ENCODE measurements at places on chromosomes 4 and X.

DNA sequence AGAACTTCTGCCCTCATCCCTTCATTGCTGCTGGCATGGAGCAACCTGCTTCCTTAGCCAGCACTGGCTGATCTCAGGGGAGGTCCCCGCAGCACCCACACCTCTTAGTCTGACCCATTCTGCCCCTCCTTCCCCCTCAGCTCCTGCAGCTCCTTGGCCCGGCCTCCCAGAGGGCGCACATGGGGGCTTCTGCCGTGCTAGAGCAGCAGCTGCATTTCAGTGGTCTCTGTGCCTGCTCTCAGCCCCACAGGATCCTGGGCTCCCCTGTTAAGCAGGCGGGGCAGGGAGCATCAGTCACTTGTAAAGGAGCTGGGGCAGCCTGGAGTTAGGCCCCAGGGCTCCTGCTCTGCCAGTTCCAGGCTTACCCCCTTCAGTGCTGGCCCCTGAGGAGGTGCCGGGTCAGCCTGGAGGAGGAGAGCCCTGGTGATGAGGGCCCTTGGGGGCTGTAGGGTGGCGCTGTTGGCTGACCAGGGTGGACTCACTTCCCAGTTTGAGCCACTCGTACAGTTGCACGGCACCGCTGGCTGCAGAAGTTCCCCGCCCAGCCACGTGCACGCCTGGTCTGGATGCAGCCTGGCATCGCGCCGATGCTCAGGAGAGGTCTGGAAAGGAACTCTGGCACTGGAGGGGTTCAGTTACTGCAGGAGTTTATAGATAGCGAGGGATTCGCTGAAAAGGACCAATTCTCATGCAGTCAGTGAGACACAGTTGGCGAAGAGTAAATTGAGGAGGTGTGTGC, 85.1 kb upstream of the PSAPL1 start:
- DNase-seq = no peak

- no peak for DNase-seq
Observed at GRCh38 chr4:125316791-125317524, 2.2 kb downstream of the FAT4 start.

DNA sequence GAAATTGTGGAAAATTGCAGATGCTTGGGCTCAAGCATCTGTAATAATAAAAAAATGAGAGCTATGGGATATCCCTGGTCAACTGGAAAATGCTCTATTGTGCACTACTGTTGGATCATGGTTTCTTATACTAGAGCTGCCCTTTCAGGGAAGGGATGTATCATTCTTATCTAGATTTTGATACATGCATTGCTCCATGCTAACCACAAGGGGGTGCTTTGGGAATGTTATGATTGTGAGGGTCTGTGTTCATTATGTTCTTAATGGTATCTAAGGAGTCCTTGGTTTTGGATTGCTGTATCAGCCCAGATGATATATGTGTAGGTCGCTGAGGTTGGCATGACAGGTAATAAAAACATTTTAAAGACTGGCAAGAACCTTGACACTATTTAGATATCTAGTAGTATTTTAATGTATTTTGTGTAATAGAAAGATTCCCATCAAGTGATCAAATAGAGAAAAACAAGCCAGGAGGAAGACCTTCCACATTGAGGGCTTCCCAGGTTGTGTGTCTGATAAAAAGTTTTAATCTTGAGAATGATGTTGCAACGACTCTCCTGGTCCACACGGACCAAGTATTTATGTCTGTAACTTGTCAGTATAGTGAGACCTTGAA, 49.2 kb upstream of the TLR2 start:
- no peak for DNase-seq

DNA sequence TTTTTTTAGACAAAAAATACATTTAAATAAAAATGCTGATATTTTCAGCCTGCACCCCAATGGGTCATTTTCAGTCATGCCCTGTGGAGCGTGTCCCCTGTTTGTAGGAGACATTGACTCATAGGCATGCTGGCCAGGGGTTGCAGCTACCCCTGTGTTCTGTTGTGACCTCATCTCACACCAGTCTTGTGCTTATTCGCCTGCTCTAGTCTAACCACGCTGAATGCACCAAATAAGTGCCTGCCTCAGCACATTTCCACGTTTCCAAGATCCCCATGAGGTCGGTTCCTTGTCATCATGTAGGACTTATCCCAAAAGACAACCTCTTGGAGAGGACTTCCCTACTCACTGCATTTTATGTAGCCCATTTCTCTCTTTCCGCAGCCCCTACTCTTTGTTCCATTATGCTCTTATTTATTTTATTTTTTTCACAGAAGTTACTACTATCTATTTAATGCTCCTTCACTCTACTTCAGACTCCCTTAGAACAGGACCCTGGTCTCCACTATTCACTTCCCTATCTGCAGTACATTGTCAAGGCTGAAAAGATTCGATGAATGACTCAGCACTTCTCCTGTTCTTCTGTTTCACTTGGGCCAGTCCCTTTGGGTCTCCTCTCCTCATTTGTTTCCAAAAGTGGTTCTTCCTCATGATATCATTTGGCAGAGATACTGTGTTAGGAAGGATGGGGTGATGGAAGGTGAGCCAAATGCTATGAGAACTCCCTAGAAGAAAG, 109.7 kb downstream of the MSL3 start:
- DNase-seq = no peak

DNA sequence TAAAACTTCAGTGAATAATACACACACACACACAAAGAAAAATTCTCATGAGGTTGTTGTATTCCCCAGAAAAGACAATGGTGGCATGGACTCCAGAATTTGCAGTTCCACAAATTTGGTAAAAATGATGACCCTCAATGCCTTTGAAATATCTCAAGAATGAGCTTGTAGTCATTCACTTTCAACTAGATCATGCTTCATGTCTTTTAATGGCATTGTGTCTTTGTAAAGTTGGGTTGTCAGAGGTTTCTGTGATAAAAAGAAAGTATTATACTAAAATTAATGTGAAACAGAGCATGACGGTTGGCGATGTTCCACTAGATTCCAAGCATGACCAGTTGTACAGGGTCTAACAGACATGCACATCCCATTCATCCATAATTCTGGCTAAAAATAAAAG, 685.0 kb upstream of the FRG1 start:
- no peak for DNase-seq

- DNase-seq = peak; percentile 8
Observed at GRCh38 chrX:151543706-151544105, 19.8 kb upstream of the PASD1 start.

DNA sequence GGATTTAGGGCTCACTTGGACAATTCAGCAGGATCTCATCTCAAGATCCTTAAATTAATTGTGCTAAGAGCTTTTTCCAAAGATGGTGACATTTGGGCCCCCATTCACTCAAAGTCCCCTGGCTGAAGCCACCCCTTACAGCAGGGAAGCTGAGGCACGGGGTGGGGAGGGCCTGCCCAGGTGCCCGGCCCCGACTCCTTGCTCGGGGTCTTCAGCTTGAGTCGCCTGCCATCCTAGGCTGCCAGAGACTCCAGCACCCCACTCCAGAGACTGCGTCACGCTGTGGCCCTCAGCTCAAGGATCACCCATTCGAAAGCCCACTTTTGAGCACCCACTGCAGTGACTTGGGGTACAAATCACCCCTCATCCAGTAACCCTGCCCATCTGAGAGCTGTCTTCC, 39.2 kb upstream of the GPR78 start:
- no peak for DNase-seq

GRCh38 chr4:64407000-64407399, 2.2 kb downstream of the TECRL start:
- no peak for DNase-seq

DNA sequence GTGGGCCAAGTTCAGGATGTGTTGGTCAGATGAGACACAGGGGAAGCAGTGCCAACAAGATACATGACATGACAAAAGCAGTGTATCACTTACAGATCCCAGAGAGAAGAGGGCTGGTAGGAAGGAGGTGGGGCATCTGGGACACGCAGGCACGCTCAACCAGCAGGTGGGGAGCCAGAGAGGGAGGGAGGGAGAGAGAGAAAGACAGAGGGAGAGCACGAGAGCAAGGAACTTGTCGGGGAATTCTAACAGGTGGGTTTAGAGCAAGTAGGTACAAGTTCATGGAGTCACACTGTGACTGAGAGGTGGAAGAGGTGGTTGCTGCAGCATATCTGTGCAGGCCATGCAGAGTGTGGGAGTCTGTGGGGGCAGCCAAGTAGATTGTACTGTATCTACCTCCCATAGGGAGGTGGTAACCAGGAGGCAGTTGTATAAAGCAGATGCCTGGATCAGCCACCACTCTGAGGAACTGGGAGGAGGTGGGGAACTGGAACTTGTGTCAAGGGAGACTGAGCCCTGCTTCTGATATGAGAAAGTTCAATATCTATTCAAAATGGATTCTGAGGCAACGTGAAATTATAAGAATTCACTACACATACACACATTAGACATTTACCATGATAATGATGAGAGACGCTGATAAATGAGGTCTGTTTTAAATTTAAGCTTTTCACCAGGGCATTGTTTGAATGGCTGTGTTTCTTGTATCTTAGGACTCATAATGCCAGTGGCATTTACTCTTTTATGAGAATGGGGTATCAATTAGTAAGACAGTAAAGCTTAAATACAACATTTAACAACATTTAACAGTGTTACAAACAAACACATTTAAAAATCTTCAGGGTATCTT, 43.7 kb downstream of the BBS12 start:
- no peak for DNase-seq

Data from epithelial cell of prostate (primary cell).